Amniotic stem cell (primary cell): ENCODE measurements at places on chromosomes 7 and 10.

DNA sequence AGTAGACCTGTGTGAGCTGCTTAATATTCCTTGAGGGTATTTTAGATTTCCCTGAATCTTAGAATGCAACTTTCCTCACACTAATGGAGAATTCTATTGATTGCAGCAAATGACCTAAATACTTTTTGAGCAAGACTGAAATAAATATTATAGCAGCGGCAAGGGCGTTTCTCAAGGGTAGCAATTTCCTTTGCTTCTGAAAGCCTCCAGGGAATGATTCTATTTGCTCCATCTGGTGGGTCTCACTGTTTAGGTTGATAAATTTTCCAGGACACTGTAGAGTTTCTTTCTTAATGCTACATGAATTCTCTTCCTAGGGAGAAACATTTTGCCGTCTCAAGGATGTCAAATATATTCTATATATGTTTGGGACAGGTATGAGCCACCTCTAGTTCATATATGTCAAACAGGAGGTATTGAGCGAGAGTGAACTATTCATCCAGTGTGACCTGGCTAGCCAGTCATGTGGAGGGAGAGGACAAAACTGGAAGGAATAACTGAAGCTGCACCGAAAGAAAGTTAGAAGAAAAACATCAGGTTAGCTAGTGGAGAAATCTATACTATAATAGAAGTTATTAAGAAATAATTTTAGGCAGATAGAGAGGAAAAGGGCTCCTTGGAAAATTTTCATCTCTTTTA is 57.9 kb upstream of the FZD8 start:
- DNase-seq = no peak

- DNase-seq = no peak
Observed at GRCh38 chr10:102949916-102950315, 31.8 kb downstream of the CNNM2 start.

- no peak for DNase-seq
Observed at GRCh38 chr10:32232378-32232777, 114.6 kb downstream of the EPC1 start.

DNA sequence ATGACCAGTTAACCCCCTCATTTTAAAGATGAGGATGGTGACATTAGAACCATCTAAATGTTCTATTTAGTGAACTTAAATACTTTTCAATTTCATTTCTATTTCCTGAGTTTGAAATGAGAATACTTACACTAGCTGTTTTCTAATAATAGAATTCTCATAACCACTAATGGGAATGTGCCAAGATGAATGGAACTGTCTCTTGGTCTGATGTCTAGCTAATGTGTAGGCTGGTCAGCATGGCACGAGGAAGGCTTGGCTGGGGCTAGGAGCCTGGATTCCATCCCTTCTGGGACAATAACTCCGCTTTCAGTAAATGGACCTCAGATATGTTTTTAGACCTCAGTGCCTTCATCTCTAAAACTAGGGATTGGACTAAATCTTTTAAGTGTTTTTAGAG is 185.8 kb upstream of the NRP1 start:
- no peak for DNase-seq

GRCh38 chr7:71236230-71237105 is 104.5 kb downstream of the GALNT17 start:
- no peak for DNase-seq

- no peak for DNase-seq
Observed at GRCh38 chr10:69652857-69653199, 22.8 kb downstream of the FAM241B start.

DNA sequence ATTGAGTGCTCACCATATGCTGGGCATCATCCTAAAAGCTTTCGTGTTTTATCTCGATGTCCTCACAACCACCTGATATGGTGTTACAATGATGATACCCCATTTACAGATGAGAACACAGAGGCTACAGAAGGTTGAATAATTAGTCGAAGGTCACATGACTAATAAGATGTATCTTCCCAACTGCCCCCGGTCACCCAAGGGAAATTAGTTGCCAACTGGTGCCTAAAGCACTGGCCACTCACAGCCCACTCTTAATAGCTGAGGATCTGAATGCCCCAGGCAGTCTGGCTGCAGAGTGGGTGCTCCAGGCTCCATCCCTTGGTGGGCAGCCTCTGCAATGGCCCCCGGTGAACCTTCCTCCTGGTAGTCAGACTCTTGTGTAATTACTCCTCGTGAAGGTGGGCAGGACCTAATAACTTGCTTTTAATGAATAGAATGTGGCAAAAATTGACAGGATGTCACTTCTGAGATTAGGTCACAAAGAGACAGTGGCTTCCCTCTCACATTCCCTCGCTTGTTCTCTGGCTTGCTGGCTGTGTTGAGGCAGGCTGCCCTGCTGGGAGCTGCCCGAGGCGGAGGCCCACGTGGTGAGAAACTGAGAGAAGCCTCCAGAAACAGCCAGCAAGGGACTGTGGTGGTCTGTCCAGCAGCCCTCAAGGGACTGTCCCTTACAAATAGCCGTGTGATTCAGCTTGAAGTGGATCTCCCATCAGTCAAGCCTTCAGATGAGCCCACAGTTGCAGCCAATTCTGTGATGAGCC is 109.4 kb downstream of the ARHGAP22 start:
- DNase-seq = no peak
